Activated T-helper 2 cell treated with anti-CD3 and anti-CD28 coated beads, Interferon-gamma antibody, Interleukin-2, Interleukin-4, amounts not matched to agents 10 μg/mL and 5 μg/mL and 100 μg/mL, durations not matched to agents 14 hours and 24 hours and 36 hours (primary cell): ENCODE measurements at places on chromosomes 1 and 21. TPM values are rescaled to one million over a fixed set of nuclear protein-coding genes. Genes with fewer than 3 reads are reported as not detected.

The CD1B gene
- not detected in 2 replicates for total RNA-seq

DNA sequence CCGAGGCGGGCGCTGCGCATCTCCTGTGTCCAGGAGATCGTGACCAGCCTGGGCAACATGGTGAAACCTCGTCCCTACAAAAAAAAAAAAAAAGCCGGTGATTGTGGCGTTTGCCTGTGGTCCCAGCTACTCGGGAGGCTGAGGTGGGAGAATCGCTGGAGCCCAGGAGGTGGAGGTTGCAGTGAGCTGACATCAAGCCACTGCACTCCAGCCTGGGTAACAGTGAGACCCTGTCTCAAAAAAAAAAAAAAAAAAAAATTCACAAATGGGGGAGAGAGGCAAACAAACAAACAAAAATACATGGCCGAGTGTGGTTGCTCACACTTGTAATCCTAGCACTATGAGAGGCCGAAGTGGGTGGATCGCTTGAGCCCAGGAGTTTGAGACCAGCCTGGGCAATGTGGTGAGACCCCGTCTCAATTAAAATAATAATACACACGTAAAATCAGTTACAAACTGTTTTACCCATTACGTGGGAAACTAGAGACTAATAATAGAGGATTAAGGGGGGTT lies 758 bp downstream of the TATDN3 start:
- no peak for DNase-seq

DNA sequence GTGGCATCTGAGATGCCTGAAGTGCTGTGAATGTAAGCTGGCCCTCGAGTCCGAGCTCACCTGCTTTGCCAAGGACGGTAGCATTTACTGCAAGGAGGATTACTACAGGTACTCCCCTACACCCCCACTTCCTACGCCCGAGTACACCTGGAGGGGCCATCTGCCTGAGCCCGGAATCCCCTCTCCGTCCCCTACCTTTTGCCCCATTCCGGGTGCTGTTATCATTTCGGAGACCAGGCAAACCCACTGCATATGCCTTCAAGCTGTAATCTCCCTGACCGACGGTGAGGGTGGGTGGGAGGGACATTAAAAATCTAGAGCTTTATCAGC lies 2.9 kb downstream of the LHX9 start:
- no peak for DNase-seq

The S100B gene
- total RNA-seq = not detected in 2 replicates

The OR2T33 gene
- not detected in 2 replicates for total RNA-seq

GRCh38 chr21:33695813-33696212 lies 53.5 kb downstream of the ITSN1 start:
- DNase-seq = no peak

DNA sequence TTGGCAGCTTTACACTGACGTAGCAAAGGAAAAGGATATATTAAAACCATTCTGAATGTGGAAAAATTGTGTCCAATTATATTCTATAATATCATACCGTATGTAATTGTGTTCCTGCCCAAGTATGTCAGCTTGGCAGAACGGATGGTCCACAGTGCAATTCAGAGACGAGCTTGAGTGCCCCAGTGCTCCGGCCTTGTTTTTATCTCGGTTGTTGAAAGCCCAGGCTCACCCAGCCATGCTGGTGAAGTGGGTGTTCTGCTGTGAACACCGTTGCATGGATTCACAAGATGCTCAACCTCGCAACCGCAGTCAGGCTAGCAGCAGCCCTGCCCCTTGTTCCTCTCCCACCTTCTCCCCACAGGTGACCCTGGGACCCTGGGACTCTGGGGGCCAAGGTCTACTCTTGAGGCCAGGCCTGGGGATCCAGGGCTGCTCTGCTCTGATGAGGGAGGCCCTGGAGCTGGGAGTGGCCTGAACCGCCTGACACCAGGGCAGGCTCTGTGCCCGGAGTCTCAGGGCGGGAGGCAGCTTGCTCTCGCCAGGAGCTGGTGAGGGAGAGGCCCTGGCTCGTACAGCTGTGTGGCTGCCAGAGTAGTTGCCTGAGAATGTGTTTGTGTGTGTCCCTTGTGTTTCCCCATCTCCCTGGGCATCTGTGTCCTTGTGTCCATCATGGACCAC lies 11.2 kb downstream of the PTPRF start:
- DNase-seq = no peak

The TACSTD2 gene
- 0.07 and 0.09 TPM in 2 replicates for total RNA-seq

GRCh38 chr1:24475700-24476099 lies 26.9 kb upstream of the RCAN3 start:
- DNase-seq = no peak

DNA sequence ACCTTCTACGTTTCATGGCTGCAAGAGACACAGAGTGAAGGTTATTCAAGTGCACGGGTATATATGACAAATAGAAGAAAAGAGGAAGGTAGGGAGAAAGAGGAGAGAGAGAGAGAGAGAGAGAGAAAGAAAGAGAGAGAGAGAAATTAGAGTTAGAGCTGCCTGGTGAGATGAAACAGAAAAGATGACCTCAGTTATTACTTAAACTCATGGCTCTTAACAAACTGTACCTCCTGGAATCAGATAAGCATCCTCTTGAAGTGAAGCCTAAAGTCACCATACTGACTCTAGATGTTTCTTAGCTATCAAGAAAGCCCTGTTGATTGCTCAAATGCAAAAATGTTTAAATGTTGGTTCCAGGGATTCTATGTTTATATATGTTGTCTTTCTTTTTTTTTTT lies 597.7 kb upstream of the ZP4 start:
- no peak for DNase-seq

The SH3BGR gene
- total RNA-seq = 0.92 and 1.0 TPM in 2 replicates

GRCh38 chr1:41856944-41857285 lies 61.8 kb downstream of the HIVEP3 start:
- DNase-seq = no peak

- DNase-seq = no peak
These were observed 113.8 kb upstream of the ZC3H11B start for GRCh38 chr1:219726480-219727272.

GRCh38 chr1:2556277-2556677 lies at the start of gene TNFRSF14:
Gene TNFRSF14 (plus strand): TSS chr1:2556371. CDS start chr1:2556665, 294 bp downstream.
- peak; percentile 78 for DNase-seq

The GBP5 gene
- total RNA-seq = 34.3 TPM in 2 replicates

The OLFML3 gene
- 0.11 and 0.18 TPM in 2 replicates for total RNA-seq

The CFAP141 gene
- not detected in 2 replicates for total RNA-seq

DNA sequence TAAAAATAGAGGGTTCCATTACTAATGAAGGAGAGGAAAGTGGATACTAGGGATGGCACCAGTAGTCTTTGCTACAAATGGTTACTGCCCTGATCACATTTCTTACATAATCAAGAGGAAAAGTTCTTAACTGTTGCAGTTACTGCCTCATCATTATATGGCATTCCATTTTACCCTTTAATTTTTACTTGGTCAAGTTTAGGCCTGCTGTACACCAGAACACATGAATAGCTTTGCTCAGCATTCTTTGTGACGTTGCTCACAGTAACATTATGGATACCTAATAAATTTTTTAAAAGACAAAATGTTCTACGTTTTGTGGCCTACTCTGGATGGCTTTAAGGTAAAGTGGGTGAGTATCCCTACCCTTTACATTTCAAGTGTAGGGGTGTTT lies 38.6 kb upstream of the CR1L start:
- no peak for DNase-seq

DNA sequence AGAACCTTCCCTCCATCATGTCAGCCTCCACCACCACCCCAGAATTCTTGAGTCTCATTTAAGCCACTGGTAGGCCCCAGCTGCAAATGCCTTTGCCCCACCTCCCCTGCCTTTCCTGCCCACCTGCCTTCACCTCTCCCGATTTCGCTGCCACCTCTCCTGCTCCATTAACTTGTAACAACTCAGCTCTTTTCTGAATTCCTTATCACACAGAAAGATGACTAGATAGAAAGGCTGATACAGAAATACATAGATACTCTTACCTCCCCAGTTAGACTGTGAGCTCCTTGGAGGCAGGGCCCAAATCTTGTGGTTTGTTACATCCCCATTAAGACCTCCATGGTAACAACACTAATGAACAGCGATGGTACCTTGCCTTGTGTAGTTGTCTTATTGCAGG lies 69.5 kb downstream of the ATP5PO start:
- no peak for DNase-seq

- no peak for DNase-seq
These were observed 8.0 kb upstream of the OXCT2 start for GRCh38 chr1:39779137-39779536.

The GBP2 gene
- 71.9 and 74.1 TPM in 2 replicates for total RNA-seq

- DNase-seq = no peak
These were observed 11.9 kb downstream of the AHCYL1 start for GRCh38 chr1:109996476-109996875.

- DNase-seq = no peak
These were observed 76.1 kb upstream of the USP25 start for GRCh38 chr21:15653710-15654109.

- DNase-seq = no peak
These were observed 9.1 kb downstream of the MRAP start for GRCh38 chr21:32307706-32308105.

- DNase-seq = peak; percentile 21
These were observed 162.6 kb downstream of the RUNX1 start for GRCh38 chr21:34886240-34887104.

The PRRX1 gene
- total RNA-seq = not detected in 2 replicates

The GNAT2 gene
- 0.18 TPM in 1 of 2 replicates, not detected in the other for total RNA-seq

DNA sequence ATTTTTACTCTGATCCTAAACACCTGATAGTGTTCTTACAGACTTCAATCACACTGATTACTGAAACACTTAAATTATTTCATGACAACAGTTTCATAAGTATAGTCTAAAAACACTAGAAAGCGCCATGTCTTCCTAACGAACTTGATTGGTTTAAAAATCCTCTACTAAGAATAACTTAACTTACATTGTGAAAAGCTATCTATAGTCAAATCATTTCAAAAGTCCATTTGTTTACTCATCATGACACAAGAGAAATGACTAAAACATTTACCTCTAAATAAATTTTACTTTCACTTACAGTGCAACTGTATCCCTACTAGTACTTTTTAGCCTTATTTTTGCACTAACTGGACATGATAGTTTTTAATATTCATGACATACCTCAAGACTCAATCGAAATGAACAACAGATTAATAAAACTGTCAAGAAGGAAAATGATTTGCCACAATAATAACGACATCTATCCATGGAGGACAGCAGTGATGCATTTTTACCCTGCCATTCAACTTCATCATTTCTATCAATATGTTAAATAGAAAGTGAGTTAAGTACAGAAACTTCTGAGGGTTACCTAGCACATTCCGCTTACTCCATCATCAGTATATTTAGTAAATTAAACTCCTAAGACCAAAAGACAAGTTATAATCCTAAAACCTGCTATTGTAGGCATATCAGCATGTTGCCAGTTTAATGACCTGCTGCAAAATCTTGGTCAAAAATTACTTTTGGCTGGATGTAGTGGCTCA lies 38.4 kb downstream of the AHCTF1 start:
- no peak for DNase-seq

GRCh38 chr1:219959540-219960203 lies 31.3 kb upstream of the SLC30A10 start:
- DNase-seq = no peak

GRCh38 chr1:26697978-26698849 lies 2.4 kb downstream of the ARID1A start:
- peak; percentile 37 for DNase-seq

DNA sequence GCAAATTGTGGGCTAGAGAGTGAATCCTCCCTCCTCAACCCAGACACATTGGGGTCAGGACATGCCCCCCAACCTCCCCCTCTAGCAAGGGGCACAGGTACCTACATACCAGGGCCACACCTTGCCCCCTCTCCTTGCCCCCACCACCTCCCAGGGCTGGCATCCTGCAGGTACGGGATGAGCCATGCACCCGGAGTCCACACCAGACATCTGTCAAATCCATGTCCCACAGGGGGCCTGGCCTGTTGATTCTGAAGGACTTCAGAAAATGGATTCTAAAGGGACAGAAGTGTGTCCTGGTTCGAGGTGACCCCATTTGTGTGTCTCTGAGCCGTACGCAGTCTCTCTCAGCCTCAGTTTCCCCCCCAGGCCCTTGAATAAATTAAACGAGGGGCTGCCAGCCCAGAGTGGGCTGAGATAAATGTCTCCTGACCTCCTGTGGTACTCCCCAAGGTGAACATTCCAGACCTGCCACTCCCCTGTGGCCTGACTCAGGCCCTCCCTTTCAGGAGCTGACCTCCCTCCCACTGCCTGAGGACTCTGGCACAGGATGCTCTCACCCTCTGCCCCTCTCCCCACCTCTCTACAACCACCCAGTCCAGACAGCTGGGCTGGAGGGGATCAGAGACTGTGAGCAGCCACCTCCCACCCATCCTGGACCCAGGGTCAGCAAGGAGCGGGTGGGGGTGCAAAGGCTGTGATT lies 94.5 kb downstream of the EPHB2 start:
- no peak for DNase-seq

DNA sequence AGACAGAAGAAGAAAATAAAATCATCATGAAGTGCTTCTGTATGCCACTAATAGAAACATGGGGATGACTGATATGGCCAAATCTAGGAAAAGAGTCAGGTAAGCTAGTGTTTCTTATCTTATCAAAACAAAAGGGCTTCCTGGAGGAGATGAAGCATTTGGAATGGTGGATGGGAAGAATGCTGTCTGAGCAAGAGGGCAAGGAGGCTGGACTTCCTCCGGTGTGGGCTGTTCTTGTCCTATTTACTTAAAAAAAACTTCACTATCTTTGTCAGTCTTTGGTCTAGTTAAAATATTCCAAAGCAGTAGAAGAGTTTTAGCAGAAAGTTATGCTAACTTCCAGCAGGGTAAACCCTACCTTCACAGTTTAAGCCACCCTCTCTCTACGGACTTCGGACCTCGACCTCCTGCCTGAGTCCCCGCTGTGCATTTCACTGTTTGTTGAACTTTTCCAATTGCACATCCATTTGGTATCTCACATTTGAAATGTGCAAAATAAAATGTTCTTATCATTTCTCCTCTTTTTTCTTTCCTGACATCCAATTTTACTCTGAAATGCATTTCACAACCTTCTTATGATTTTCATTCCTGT lies 64.8 kb upstream of the TSPAN2 start:
- no peak for DNase-seq

The PPCS gene
- total RNA-seq = 41.4 and 41.8 TPM in 2 replicates

- DNase-seq = no peak
These were observed 62.9 kb upstream of the ZNF326 start for GRCh38 chr1:89931964-89932363.

DNA sequence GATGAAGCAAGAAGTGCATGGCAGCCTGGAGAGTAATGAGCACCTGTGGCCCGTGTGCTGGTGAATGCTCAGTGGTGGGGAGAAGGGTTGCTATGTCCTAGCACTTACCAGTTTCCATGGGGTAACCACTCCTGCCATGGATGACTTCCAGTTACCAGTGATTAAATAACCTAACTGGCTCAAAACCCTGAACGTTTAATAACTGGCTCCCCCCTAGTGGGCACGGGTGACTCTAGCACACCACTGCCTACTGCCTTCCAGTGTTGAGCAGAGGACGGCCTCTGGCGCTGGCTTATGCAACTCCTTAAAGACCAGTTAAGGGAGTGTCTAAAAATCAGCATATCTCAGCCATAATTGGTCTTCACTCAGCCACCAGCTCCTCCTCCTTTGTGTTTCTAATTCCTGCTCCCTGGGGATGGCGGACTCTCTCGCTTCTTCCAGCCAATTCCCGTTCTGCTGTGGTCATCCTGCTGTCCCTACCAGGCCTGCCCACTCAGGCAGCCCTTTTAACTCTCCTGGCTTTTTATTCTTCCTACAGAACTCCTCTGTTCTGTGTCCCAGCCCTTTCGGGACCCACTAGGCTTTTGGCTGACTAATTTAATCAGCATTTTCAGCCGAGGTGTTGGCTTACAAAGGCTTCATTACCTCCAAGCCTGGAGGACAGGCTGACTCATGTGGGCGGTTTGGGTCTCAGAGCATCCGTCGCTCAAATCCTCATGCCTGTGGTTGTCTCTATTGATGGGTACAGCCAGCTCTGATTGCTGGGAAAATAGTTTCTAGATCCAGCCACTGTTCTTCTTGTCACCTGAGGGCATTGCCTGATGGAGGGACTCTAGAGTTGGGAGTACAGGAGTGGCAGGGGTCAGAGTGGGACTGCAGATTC lies 332.4 kb downstream of the CAMTA1 start:
- no peak for DNase-seq

The CALML6 gene
- 0.18 and 0.32 TPM in 2 replicates for total RNA-seq
